PC-3 (cell line): ENCODE measurements at places on chromosomes 4 and X. TPM values are rescaled to one million over a fixed set of nuclear protein-coding genes. Genes with fewer than 3 reads are reported as not detected.

DNA sequence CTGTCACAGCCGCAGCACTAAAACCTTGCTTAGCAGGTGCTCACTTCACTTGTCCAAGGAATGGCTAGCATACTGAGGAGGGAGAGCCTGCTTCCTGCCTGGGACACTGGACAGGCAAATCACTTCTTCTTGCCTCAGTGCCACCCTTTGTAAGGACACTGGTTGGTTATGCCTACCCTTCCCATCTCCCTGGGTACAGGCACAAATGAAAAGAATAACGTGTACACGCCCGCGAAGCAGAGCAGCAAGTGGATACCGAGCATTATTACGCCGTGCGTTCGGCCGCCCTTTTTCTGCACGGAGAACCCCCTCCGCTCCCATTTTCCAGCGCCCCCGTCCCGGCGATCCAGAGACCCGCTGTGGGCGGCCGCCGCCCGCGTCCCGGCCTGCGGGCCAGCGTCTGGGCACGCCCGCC, 338 bp upstream of the KLHL2 start:
- H3K27me3 ChIP-seq = no peaks in the 10 kb centered on the region
- H3K4me3 ChIP-seq = peak overlapping the region; percentile 83
- no peaks in the 10 kb centered on the region for H3K36me3 ChIP-seq
- peak; percentile 16 for DNase-seq
- H3K4me1 ChIP-seq = peaks cover 61% of the 10 kb centered on the region

- peak; percentile 8 for DNase-seq
- H3K27me3 ChIP-seq = 0 out of 2 replicates have a peak, but pooled peaks cover 4% of the 10 kb centered on the region
- H3K36me3 ChIP-seq = no peaks in the 10 kb centered on the region
- no peak overlapping the region for H3K27ac ChIP-seq
These were observed 33.6 kb downstream of the ZNF330 start for GRCh38 chr4:141254326-141254725.

- no peak overlapping the region for H3K27ac ChIP-seq
- H3K27me3 ChIP-seq = no peaks in the 10 kb centered on the region
- H3K36me3 ChIP-seq = peaks cover 48% of the 10 kb centered on the region
- DNase-seq = peak; percentile 74
- no peaks in the 10 kb centered on the region for H3K4me1 ChIP-seq
These were observed 9.2 kb upstream of the FAM53A start for GRCh38 chr4:1693131-1693896.

GRCh38 chr4:114085611-114086345, 106.3 kb upstream of the ARSJ start:
- H3K4me3 ChIP-seq = no peak overlapping the region
- H3K4me1 ChIP-seq = no peaks in the 10 kb centered on the region
- no peak for DNase-seq
- no peaks in the 10 kb centered on the region for H3K36me3 ChIP-seq

DNA sequence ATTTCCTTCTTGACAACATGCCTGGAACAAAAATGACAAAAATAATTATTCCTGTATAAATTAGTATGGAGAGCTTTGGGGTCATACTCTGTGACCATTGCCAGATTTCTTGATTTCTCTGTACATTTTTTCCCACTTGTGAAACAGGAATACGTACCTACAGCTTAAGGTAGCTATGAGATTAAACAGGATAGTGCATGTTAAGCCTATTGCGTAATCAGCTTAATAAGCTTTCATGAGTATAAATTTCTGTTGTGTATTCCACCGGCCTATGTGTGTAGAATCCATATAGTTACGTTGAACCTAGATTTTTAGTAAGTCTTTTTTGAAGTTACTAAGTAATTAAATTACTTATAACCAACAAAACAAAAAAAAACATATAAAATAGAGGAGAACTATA, 334.9 kb downstream of the DCTD start:
- no peaks in the 10 kb centered on the region for H3K27me3 ChIP-seq
- no peak for DNase-seq
- H3K4me3 ChIP-seq = no peak overlapping the region

The SCML2 gene
- 3.5 and 4.8 TPM in 2 replicates for total RNA-seq

The GAK gene
- 117 and 175 TPM in 2 replicates for total RNA-seq

The ADGRG4 gene
- not detected in 2 replicates for total RNA-seq

The FAM149A gene
- total RNA-seq = 0.22 TPM in 1 of 2 replicates, not detected in the other

DNA sequence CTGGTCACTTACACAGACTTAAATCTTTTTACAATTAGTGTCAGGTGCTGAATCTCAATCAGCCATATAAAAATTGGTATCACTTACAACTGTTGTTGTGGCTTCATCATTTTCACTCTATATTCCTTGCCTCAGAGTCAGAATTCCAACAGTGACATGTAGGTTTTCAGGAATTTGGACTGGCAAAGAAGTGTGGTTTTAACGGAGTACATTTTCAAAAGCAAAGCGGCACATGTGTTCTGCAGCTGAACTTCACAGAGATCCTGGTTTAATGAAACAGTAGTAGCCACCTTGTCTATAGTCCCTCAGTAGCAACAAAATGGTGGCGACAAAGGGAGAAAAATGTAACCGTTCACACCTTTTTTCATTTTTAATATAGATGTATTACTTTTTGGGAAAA, 486.6 kb downstream of the FAT4 start:
- no peak for DNase-seq
- no peaks in the 10 kb centered on the region for H3K4me1 ChIP-seq
- no peaks in the 10 kb centered on the region for H3K27me3 ChIP-seq
- H3K36me3 ChIP-seq = no peaks in the 10 kb centered on the region

- no peak overlapping the region for H3K27ac ChIP-seq
- H3K4me3 ChIP-seq = no peak overlapping the region
- H3K36me3 ChIP-seq = no peaks in the 10 kb centered on the region
- no peaks in the 10 kb centered on the region for H3K4me1 ChIP-seq
These were observed 13.6 kb upstream of the ABLIM2 start for GRCh38 chr4:8171984-8172924.

The PNPLA4 gene
- 22.2 and 29.4 TPM in 2 replicates for total RNA-seq

DNA sequence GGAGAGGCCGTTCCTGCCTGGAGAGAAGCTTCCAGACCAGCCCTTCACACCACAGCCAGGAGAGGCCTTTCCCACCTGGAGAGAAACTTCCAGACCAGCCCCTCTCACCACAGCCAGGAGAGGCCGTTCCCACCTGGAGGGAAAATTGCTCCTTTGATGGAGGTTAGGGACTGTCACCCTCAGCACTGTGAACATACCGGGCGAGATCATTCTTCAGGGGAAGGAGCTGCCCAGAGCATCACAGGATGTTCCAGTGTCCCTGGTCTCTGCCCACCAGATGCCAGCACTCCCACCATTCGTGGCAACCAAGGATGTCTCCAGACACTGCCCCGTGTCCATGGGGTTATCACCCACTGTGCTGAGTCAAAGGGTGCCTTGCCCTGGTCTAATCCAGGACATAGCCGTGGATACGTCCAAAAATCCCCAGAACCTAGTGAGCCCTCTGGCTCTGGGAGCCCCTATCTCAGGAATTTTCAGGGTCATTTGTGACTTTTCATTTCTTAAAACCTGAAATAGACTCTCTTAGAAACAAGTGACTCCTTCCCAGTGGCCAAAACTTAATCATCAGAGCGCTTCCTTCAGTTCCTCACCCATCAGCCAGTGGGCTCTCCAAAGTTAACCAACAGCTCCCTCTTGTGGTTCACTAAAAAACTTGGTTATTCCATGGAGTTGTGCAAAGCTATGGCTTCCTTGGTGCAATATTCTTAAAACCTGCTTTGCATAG, 80.2 kb downstream of the CRMP1 start:
- no peak overlapping the region for H3K27ac ChIP-seq
- peak; percentile 74 for DNase-seq
- H3K4me3 ChIP-seq = no peak overlapping the region
- no peaks in the 10 kb centered on the region for H3K27me3 ChIP-seq

- H3K4me1 ChIP-seq = peaks cover 11% of the 10 kb centered on the region
- no peaks in the 10 kb centered on the region for H3K36me3 ChIP-seq
- no peak overlapping the region for H3K27ac ChIP-seq
- H3K27me3 ChIP-seq = peaks cover 40% of the 10 kb centered on the region
- H3K4me3 ChIP-seq = no peak overlapping the region
These were observed 10.5 kb upstream of the DCHS2 start for GRCh38 chr4:154502111-154502510.

DNA sequence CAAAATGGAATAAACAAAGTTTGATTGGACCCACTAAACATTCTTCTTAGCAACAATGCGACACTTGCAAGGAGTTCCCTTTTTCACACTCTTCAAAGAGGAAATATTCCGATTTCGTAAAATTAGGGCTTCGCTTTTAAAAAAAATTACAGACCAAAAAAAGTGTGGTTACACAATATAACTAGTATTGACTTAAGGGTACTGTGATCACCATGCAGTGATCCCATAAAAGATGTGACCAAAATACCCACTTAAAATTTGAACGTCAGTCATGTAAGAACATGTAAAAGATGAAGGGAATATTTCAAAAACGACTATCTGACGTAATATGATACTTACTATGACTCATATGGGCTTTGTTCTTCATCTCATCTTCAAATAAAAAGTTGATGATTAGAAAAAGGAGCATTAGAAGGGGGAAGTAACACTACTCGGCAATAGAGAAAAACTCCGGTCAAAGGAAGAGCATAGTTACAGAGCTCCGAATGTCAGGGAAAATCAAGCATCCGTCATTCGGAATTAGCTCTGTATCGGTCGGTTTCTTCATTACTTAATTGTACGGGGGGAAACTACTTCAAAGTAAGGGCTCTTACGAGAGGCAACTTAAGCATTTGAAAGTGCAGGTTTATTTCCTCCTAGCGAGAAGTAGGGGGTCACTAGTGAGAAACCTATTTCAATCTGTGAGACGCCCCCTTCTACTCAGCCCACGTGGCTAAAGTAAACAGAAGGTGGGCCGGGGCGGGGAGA, 1.3 kb upstream of the TET2 start:
- H3K27me3 ChIP-seq = no peaks in the 10 kb centered on the region
- no peak for DNase-seq
- H3K4me1 ChIP-seq = peaks cover 22% of the 10 kb centered on the region
- H3K36me3 ChIP-seq = no peaks in the 10 kb centered on the region

- H3K27ac ChIP-seq = 0 out of 2 replicates have a peak overlapping the region, but pooled peaks have one; percentile 6
- peaks cover 25% of the 10 kb centered on the region for H3K4me1 ChIP-seq
- no peaks in the 10 kb centered on the region for H3K36me3 ChIP-seq
- H3K4me3 ChIP-seq = no peak overlapping the region
- H3K27me3 ChIP-seq = no peaks in the 10 kb centered on the region
- DNase-seq = peak; percentile 81
These were observed 241.8 kb downstream of the GRIA3 start for GRCh38 chrX:123425904-123426303.

GRCh38 chrX:11426712-11427452, 133.7 kb downstream of the AMELX start:
- no peak for DNase-seq
- H3K27ac ChIP-seq = no peak overlapping the region
- no peaks in the 10 kb centered on the region for H3K36me3 ChIP-seq
- H3K27me3 ChIP-seq = no peaks in the 10 kb centered on the region
- peaks cover 23% of the 10 kb centered on the region for H3K4me1 ChIP-seq

The KCNIP4 gene
- not detected in 2 replicates for total RNA-seq

GRCh38 chr4:186644737-186645261, 78.9 kb downstream of the FAT1 start:
- no peaks in the 10 kb centered on the region for H3K27me3 ChIP-seq
- peaks cover 32% of the 10 kb centered on the region for H3K4me1 ChIP-seq
- DNase-seq = no peak
- peak overlapping the region; percentile 28; the same call in 1 of the 2 replicates for H3K4me3 ChIP-seq
- no peaks in the 10 kb centered on the region for H3K36me3 ChIP-seq

- DNase-seq = peak; percentile 86
- no peak overlapping the region for H3K27ac ChIP-seq
- H3K4me3 ChIP-seq = 0 out of 2 replicates have a peak overlapping the region, but pooled peaks have one; percentile 7
- H3K4me1 ChIP-seq = no peaks in the 10 kb centered on the region
- H3K36me3 ChIP-seq = no peaks in the 10 kb centered on the region
These were observed 18.7 kb upstream of the TMEM192 start for GRCh38 chr4:165131247-165131832.

The PF4V1 gene
- not detected in 2 replicates for total RNA-seq

GRCh38 chr4:15577508-15577907, 77.6 kb downstream of the FBXL5 start:
- no peaks in the 10 kb centered on the region for H3K4me1 ChIP-seq
- H3K36me3 ChIP-seq = no peaks in the 10 kb centered on the region; the same call in none of the 2 replicates
- no peaks in the 10 kb centered on the region for H3K27me3 ChIP-seq

DNA sequence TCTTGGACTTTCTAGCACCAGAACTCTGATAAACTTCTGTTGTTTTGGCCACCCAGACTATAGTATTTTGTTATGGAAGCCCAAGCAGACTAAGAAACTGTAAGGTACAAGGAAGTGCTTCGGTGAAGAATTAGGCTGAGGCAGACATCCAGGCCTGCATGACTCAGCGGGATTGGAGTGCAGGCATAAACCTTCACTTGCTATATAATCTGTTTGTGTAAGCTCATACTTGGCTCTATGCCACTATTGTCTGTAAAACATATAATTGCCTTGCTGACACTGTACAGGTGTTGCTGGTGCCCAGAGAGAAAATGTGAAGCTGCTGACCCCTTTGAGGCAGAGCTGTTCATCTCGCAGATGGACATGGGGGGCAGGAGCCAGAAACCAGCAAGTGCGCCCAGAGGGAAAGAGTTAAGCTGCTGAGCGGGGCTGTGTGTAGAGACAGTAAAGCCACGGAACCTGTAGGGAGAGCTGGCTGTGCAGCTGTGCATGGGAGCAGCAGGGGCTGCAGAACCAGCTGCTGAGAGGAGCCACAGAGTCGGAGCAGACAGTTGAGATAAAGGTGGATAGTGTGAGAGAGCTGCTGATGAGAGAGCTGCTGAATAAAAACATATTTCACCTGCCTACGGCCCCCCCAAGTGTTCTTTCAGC, 96.2 kb downstream of the RBM46 start:
- H3K27ac ChIP-seq = no peak overlapping the region
- H3K27me3 ChIP-seq = no peaks in the 10 kb centered on the region
- no peaks in the 10 kb centered on the region for H3K4me1 ChIP-seq
- no peak overlapping the region for H3K4me3 ChIP-seq

DNA sequence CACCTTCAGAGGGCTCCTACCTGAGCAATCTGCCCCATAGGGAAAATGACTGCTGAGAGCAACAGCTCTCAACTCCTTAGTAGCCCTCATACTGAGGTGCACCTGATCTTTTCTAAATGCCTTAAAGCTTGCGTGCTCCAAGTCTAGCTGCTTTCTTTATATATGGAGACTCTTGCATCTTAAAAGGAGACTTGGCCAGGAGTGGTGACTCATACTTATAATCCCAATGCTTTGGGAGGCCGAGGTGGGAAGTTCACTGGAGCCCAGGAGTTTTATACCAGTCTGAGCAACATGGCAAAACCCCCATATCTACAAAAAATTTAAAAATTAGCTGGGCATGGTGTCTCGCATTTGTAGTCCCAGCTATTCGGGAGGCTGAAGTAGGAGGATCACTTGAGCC, 78.1 kb upstream of the TRIM2 start:
- no peak overlapping the region for H3K4me3 ChIP-seq
- no peak for DNase-seq
- peaks cover 5% of the 10 kb centered on the region; the same call in 1 of the 2 replicates for H3K4me1 ChIP-seq
- no peak overlapping the region for H3K27ac ChIP-seq
- no peaks in the 10 kb centered on the region for H3K27me3 ChIP-seq

- no peak for DNase-seq
- H3K4me3 ChIP-seq = no peak overlapping the region
- no peaks in the 10 kb centered on the region for H3K27me3 ChIP-seq
- no peak overlapping the region for H3K27ac ChIP-seq
These were observed 8.8 kb downstream of the TAPT1 start for GRCh38 chr4:16217300-16218051.

- DNase-seq = peak; percentile 90
- no peaks in the 10 kb centered on the region for H3K27me3 ChIP-seq
- peak overlapping the region; percentile 47; the same call in 1 of the 2 replicates for H3K4me3 ChIP-seq
- H3K36me3 ChIP-seq = peaks cover 4% of the 10 kb centered on the region; the same call in 1 of the 2 replicates
- peaks cover 37% of the 10 kb centered on the region for H3K4me1 ChIP-seq
These were observed 5.7 kb downstream of the CD99 start for GRCh38 chrX:2696698-2697215.

- H3K27ac ChIP-seq = no peak overlapping the region
- DNase-seq = no peak
- H3K36me3 ChIP-seq = no peaks in the 10 kb centered on the region
- H3K27me3 ChIP-seq = no peaks in the 10 kb centered on the region
- H3K4me1 ChIP-seq = no peaks in the 10 kb centered on the region
These were observed 38.2 kb downstream of the STARD8 start for GRCh38 chrX:68685685-68686084.

- H3K36me3 ChIP-seq = no peaks in the 10 kb centered on the region; the same call in 1 of the 2 replicates
- H3K4me3 ChIP-seq = no peak overlapping the region
These were observed 2.4 kb downstream of the MORC4 start for GRCh38 chrX:106997611-106998010.
